ENCODE measurements at places on chromosomes 6 and 20.

- no peak for DNase-seq
Measured at GRCh38 chr20:52496191-52496590, 304.6 kb upstream of the ZFP64 start.

DNA sequence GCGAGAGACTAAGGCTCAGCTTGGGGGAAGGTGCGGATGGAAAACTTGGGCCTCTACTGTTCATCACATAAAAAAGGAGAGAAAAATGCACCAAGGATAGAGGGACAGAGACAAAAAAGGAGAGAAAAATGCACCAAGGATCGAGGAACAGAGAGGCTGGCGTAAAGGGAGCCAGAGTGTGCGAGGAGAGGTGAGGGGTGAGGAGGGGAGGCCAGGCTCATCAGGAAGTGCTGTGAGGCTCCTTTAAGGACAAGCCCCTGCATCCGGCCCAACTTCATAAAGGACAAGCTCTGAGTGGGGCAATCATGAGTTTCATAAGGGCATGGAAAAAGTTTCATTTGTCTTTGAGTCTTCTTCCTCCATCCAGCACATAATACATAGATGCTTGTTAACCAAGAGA is 117.2 kb upstream of the NXT1 start:
- no peak for DNase-seq

DNA sequence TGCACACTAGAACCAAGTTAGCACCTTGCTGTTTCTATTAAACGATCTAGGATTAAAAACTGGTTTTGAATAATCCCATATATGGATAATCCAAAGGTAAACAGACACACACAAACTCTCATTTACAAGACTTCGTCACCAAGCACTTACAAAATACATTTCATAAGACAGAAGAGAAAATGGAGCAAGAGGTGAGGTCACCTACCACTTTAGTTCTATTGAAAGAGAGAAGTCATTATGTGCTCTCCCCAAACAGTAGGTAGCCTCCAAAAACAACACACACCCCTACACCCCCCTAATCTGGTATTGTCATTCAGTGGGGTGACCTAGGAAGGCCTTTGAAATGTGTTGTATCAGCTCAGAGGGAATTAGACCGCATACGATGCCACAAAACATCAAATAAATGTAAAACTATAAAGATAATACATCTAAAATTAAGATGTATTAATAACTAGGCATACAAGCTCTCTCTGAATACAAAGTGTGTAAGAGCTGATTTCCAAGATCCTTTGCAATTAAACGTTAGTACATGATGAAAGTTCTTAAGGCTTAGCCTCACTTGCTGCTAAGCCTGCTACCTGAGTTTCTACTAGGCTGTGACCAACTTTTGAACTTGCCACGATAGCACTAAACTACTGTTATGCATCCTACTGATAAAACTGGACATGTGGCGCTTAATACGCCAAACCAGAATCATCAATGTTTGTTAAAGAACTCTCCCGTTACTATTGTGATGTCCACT is 1.6 kb downstream of the SRPK1 start:
- peak; percentile 75 for DNase-seq

GRCh38 chr6:105604587-105604884 is 201.7 kb upstream of the PREP start:
- DNase-seq, result no peak

DNA sequence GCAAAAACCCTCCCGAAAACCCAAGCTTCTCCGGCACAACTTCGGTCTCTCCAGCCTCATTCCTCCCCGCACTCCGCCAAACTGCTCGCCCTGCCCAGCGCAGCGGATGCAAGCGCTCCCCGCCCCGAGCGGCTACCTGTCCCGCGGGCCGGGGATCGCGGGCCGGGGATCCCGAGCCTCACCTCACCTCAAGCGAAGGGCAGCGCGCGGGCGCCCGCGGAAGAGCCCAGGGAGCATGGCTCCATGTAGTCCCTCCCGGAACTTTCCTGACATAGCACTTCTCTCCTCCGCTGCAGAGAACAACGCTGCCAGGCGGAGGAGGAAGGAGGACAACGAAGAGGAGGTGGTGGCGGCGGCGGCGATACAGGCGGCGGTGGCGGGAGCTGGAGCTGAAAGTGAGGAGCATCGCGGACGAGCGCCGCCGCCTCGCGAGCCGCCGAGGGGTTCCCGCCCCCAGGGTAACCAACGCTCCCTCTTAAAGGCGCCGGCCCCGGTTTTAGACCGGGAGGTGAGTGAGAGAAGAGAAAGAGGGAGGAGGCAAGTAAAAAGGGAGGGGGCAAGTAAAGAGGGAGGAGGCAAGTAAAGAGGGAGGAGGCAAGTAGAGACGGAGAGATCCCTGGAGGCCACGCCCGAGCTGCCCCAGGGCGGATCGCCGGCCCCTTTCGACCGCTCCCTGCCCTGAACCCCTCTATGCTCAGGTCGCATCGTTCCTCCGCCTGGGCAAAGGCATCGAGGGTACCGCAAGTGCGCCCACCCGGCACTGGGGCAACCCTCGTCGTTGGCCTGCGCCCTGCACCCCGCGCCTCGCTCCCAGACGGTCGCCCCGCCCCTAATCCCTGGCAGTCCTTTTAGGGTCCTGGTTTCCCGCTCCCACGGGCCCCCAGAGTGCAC is at the start of gene GPR63:
GPR63 (minus strand) TSS at position 397 of the 891 bp plus-strand sequence. CDS start 37,746 bp downstream, outside the sequence.
- peak; percentile 1 for DNase-seq

- DNase-seq, result no peak
Measured at GRCh38 chr6:5878792-5879191, 127.9 kb downstream of the NRN1 start.

GRCh38 chr6:21188505-21189223 is 404.9 kb upstream of the SOX4 start:
- DNase-seq, result peak; percentile 24

- no peak for DNase-seq
Measured at GRCh38 chr20:10655720-10656669, 17.8 kb downstream of the JAG1 start.

- no peak for DNase-seq
Measured at GRCh38 chr6:152587473-152587872, 49.7 kb downstream of the SYNE1 start.

GRCh38 chr6:111673937-111674336 is 68.3 kb upstream of the TRAF3IP2 start:
- DNase-seq, result no peak

GRCh38 chr6:116536216-116536621 is 9.3 kb downstream of the TRAPPC3L start:
- DNase-seq, result peak; percentile 73

- DNase-seq, result no peak
Measured at GRCh38 chr6:120304223-120304622, 954.7 kb upstream of the MAN1A1 start.

GRCh38 chr20:58565461-58566175 is 50.4 kb upstream of the APCDD1L start:
- DNase-seq, result no peak

- no peak for DNase-seq
Measured at GRCh38 chr20:60203451-60203850, 245.2 kb downstream of the CDH26 start.

DNA sequence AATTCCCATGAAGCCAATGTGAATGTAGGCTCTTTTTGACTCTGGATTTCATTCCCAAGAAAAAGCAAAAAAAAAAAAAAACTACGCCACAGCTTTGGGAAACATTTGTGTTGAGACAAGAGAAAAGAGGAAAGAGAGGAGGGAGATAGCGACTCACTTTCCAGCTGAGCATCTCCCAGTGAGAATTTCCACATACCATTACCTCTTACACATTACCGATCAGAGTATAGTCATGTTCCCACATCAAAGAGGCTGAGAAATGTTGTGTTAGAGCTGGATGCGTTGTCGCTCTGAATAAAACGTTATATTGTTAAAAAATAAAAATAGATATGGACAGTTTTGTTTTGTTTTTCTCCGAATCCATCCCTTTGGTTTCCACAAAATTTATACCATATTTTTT is 1019.3 kb upstream of the ADGRB3 start:
- DNase-seq, result no peak

GRCh38 chr20:50378170-50379000 is 131.8 kb upstream of the PTPN1 start:
- DNase-seq, result no peak

DNA sequence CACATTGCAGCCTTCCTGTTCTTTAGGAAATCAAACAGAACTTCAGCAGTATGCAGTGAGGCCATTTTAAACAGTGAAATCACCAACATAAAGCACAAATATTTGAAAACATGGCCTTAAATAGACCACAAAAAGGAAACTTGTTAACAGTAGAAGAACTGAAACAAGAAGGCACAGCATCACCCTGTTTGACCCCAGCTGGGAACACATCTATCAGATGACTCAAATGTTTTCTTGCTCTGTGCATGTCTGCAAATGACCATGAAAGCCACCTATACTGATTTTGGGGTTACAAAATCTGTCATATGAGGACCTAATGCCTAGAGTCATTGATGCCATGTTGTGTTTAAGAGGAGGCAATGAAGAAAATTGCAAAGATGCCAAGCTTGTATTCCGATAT is 123.8 kb upstream of the ADGRF1 start:
- DNase-seq, result no peak

- no peak for DNase-seq
Measured at GRCh38 chr6:13097454-13097853, 230.9 kb downstream of the TBC1D7 start.

DNA sequence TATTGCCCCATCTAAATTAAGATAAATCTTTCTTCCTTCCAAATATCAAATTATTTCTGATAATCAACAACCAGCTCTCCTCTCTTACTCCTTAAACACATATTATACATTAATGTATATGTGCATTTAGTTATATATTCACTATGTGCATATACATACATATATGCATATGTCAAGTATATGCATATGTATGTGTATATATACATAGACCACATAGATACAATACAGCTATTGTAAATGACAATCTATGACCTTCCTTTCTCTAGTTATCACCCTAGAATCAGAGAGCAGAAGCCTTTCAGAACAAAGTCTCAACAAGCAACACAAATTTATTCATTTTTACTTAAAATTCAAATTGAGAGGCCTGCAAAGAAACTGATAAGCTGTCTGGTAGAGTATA is 241.1 kb upstream of the THEMIS start:
- DNase-seq, result no peak

DNA sequence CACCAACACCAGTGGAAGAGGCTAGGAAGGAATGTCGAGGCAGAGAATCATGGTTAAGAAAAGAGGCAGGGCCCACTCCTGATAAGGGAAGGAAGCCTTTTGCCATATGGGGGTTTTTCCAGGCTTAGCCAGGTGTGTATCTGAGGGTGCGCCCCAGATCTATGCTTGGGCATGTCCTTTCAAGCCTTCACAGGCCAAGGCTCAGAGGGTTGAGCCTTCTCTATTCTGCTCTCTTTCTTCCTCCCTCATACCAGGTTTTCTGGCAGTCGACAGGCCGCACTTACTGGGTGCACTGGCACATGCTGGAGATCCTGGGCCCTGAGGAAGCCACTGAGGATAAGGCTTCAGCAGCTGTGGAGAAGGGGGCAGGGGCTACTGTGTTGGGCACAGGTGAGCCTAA is 4.7 kb downstream of the CUL9 start:
- DNase-seq, result no peak

- DNase-seq, result no peak
Measured at GRCh38 chr6:26241033-26241895, 123.7 kb upstream of the BTN3A2 start.

DNA sequence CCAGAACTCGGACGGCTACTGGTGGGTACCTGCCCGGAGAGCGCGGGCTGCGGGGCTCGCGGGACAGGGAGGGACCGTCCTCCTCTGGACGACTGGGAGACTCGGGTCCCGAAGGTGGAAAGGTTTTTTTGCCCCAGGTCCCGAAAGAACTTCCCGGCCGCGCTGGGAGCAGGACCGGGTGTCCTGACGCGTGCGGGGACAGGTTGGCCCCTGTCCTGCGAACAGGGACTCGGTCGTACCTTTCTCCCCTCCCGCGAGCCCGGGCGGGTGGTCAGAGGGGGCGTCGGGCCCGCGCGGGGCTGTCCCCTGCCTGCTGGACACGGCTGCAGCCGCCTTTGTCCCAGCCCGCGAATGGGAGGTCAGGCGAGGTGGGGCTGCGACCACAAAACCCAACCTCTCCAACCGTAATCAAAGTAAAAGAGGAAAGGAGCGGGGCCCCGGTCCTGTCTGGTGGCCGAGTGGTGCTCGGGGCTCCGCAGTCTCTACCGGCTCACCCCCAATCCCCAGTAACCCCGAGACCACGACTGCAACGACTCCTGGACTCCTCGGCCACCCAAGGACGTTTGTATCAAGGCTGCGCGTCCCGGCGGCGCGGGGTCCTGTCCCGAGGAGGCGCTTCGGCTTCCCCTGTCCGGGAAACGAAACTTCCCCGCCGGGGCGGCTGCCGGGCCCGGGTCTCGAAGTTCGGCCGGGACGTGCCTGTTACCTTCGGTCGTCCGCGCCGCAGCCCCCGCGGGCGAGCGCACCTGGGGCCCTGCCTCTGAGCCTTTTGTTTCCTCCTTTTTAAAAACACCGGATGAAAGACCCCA is 798 bp downstream of the DSP start:
- DNase-seq, result no peak

- no peak for DNase-seq
Measured at GRCh38 chr20:43681468-43681942, 14.6 kb downstream of the MYBL2 start.
